Activated CD4-positive, CD25-positive, alpha-beta regulatory T cell treated with anti-CD3 and anti-CD28 coated beads, Interleukin-2, amount 50 U/mL, for 72 hours (primary cell): ENCODE measurements at places on chromosomes 6 and 20.

DNA sequence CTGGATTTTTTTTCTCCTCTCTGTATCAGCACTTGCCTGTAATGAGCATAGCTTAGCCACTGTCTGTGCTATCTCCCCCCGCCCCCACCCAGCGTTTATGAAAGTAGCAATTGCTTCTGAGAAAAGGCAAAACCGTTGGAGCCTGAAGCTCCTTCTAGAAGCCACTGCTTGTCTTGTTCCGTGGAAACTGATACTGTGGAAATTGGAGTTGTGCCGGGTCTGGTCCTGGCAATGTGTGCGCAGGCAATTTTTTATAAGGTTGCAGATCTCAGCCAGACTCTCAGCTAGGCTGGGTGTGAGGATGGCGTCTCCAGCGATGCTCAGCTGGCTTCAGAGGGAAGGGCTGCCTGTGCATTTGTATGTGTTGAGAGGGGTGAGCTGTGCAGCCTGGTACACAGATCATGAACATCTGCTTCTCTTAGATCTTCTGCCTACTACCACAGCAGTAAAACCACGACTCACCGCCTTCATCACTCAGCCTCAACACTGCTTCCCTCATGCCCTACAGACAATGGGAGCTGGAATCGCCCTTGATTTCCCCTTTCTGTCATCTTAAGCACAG lies 72.4 kb upstream of the GTSF1L start:
- no peak for DNase-seq

- no peak for DNase-seq
Observed at GRCh38 chr6:53128842-53129241, 19.8 kb downstream of the GCM1 start.

DNA sequence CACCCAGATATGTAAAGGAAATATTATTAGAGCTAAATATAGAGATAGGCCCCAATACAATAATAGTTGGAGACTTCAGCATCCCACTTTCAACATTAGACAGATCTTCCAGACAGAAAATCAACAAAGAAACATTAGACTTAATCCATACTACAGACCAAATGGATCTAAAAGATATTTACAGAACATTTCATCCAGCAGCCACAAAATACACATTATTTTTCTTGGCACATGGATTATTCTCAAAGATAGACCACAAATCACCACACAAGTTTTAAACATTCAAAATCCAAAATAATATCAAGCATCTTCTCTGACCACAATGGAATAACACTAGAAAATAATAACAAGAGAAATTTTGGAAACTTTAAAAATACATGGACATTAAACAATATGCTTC lies 1159.1 kb upstream of the CITED2 start:
- no peak for DNase-seq

GRCh38 chr6:113631666-113632065 lies 225.5 kb upstream of the MARCKS start:
- no peak for DNase-seq

DNA sequence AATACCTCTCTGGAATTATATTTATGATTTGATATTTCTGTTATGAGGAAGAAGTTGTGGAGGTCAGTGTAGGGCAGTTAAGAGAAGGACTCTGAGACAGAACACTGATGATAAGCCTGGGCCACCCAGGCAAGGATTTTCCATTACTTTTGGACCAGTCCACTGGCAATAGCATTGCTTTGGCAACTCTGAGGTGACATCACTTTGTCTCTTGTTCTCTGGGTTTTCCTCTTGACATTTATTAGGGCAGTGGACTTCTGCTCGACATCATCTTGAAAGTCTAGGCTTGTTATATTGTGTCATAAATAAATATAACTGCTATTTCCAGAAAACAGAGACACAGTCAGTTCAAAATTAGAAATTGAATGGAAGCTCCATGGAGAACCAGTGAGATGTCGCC lies 268.0 kb downstream of the SMOC2 start:
- no peak for DNase-seq

DNA sequence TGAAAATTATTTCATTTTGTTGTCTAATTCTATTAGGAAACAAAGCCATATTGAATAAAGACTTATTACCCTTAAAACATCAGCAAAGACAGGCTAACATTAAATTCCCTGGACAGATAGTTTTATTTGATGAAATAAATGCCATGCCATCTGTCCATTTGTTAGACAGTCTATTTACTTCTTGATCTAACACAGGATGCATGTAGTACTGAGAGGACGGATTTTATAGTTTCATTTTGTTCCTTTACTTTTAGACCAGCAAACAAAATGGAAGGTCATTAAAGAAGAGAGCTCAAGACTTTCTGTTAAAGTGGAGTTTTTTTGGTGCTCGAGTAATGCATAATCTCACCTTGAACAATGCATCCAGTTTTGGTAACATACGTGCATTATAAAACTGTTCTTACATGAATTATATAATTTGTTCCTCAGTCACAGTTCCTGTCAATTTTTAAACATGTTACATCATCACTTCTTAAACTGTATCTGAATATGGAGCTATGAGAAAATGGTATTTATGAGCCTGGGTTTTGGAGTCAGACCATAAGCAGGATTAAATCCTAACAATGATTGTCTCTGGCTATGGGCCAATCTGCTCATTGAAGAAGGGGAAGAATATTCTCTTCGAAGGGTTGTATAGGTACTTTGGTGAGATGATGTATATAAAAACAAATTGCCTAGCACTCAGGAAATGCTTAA lies 46.0 kb downstream of the RFX6 start:
- DNase-seq = no peak

GRCh38 chr6:26525838-26526237 lies 12.3 kb upstream of the HMGN4 start:
- DNase-seq = no peak

- DNase-seq = no peak
Observed at GRCh38 chr20:45826381-45827019, 612 bp downstream of the TNNC2 start.

DNA sequence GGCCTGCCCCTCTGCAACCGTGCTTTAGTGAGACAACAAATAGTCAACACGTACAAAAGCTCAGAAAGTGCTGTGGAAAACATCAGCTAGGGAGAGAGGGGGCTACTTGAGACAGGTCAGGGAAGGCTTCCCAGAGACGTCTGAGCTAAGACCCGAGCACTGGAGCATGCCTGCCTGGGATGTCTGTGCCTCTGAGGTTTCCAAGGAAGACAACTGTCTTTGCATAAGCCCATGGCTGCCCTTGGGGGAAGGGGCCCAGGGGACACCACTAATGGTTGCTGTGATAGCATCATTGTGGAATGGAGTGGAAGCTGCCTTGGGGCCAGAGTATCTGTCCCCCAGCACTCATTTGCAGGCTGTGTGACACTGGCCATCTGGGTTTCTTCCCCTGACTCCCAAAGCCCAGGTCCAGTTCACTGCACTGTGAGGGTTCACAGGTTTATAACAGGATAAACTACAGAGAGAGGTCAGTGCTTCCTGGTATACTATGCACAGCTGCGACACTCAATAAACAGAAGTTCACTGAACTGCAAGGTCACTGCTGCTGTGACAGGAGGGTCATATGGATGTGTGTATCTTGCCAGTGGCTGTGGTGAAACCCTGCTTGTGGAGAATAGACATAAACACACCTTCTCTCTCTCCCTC lies 1.5 kb upstream of the ARFGEF2 start:
- no peak for DNase-seq

- no peak for DNase-seq
Observed at GRCh38 chr20:32804817-32805216, 14.9 kb upstream of the MAPRE1 start.

GRCh38 chr6:43361269-43361668 lies 8.2 kb downstream of the ZNF318 start:
- DNase-seq = no peak

- DNase-seq = no peak
Observed at GRCh38 chr20:15033269-15033668, 695.9 kb upstream of the FLRT3 start.

DNA sequence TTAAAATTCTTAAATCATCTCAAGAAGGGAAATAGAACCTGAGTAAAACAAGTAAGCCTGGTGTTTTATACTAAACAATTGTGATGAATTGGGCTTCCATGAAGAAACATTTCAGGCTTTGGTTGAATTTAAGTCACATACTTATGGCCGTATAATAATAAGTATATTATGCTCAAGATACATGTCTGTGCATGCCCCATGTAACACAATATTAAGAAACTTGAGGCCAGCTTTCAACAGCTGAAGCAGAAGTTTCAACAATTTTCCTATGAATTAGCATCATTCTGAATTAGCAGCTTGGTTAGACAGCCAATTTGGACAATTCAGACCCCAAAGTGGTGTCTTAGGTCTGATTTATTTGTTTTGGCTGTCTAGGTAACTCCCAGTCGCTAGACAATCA lies 243.7 kb downstream of the MYLK4 start:
- no peak for DNase-seq

DNA sequence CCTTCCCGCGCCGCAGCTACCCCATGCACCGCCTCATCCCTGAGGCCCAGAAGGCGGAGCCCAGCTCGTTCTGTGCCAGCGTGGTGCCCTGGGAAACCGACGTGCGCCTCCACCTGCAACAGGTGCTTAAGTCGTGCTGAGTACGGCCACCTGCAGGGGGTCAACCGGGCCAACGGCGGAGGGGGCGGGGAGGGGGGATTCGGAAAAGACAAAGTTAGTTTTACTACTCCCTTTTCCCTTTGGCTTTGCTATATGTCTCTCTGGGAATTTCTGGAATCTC lies 168.9 kb downstream of the CDK19 start:
- DNase-seq = no peak
